Omental fat pad (tissue), 4 donors: ENCODE measurements at places on chromosomes 3 and 15.

GRCh38 chr15:49232236-49232806, 62.3 kb downstream of the GALK2 start:
- DNase-seq = no peak

DNA sequence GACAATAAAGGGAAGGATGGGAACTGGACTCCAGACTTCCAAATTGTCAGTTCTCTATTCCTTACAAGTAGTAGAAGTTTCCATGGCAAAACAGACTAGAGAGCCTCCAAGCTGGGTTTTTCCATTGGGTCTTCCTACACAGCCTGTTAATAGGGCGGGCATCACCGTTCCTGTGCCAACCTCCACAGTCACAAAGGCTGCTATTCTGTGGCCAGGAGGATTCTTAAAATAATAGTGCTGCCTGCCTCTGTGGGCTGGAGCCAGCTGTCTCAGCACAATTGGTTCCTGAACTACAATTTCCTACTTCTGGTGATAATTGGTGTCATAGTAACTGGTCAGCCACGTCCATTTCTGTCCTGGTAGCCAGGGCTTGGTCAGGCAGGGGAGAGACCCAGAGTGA, 38.6 kb downstream of the LYZL4 start:
- no peak for DNase-seq

GRCh38 chr3:14460342-14461005, 58.1 kb downstream of the SLC6A6 start:
- DNase-seq = no peak

- no peak for DNase-seq
These were observed 68.0 kb upstream of the TRPM1 start for GRCh38 chr15:31169558-31169957.

GRCh38 chr3:65995030-65995429, 43.7 kb downstream of the MAGI1 start:
- DNase-seq = no peak

GRCh38 chr15:70083418-70083817, 14.3 kb downstream of the TLE3 start:
- DNase-seq = no peak

DNA sequence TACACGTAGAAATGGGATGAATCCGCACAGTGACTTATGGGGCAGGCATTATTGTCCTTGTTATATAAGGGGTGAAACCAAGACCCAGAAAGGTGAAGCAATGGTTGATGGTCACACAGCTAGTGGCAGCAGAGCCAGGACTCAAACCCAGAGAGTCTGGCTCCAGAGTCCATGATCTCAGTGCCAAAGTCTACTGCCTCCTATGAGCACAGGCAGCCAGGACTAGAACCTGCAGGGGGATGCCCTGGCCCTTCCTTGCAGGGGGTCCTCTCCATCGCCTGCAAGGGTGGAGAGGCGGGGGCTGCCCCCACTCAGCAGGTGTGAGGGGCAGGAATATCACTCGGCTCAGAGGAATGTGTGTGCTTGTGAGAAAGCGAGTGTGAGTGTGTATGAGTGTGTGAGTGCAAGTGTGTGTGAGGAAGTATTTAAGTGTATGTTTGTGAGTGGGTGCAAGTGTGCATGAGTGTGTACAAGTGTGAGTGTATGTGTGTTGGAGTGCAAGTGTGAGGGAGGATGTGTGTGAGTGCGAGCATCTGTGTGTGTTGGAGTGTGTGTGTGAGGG, 44.7 kb downstream of the UMPS start:
- DNase-seq = no peak

DNA sequence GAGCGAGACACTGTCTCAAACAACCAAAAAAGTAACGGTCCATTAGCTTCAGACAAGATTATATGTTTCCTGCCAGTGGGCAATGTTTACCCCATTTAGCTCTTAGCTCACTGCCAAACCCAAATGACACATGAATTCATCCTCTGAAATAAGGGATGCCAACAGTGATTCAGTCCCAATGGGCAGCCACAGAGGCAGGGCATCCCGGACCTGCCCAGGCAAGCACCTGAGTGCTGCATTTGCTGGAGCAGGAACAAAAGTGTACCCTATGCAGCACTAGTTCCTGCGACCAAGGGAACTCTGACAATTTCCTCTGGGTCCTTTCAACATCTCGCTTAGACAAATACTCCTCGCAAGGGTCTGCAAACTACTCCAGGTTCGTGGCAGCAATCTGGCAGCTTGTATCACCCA, 8.0 kb downstream of the IP6K2 start:
- no peak for DNase-seq

GRCh38 chr3:134361162-134361835, 12.9 kb downstream of the AMOTL2 start:
- DNase-seq = no peak

GRCh38 chr3:129389572-129389937, 38.9 kb downstream of the EFCAB12 start:
- no peak for DNase-seq

- no peak for DNase-seq
These were observed 35.3 kb upstream of the GOLGA8A start for GRCh38 chr15:34472947-34473346.

DNA sequence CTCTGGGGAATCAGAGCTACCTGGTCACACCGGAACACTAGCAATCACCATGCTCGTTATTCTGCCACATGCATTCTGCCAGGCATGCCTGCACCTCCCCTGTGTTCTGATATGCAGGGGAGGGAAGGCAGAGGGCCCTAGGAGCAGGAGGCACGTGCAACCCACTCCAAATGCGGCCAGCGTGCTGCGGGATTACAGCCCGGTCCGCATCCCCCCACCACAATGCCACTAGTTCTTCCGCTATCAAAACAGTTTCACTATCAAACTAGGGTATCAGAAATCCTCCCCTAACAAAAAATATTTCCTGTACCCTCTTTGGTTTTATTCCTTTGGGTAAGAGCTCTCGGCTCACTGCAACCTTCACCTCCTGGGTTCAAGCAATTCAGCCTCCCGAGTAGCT, 223.2 kb upstream of the IGF1R start:
- no peak for DNase-seq

GRCh38 chr15:63504979-63505841, 817 bp downstream of the USP3 start:
- no peak for DNase-seq

DNA sequence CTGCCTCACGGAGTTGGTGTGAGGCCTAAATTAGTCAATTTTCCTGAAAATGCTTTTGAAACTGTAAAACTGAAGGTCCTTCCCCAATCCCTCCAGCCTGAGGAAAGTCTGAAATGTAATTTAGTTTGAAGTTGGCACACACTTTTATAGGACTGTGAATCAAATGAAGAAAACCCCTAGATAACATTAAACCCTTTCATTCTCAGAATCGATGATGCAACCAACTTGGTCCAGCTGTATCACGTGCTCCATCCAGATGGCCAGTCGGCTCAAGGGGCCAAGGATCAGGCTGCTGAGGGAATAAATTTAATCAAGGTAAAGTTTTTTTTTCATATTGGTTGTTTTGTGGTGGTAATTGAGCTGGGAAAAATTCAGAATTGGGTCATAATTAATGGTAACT, 11.7 kb downstream of the MRPS22 start:
- no peak for DNase-seq

- DNase-seq = no peak
These were observed 721.9 kb downstream of the OTOL1 start for GRCh38 chr3:162218479-162218878.

GRCh38 chr3:55549177-55549576, 62.1 kb upstream of the WNT5A start:
- DNase-seq = no peak

GRCh38 chr15:88316586-88316985, 60.0 kb upstream of the NTRK3 start:
- no peak for DNase-seq

DNA sequence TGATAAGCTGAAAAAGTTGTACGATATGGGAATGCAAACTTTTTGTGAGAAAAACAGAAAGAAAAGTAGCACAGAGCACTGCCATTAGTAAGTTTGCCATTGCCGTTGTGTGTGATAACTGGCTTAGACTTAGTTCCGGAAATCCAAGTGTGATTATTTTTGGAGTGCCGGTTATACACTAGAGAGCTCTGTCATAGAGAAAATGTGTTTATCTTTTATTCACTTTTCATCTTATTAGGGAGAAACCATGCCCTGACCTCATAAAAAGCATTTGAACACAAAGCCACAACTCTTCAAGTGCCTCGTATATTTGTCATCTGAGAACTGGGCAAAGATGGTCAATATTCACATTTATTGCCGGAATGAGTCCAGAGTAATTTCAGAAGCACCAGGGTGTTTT, 36.1 kb downstream of the CTDSPL start:
- no peak for DNase-seq

- DNase-seq = no peak
These were observed 15.6 kb downstream of the TEX264 start for GRCh38 chr3:51686512-51687215.

DNA sequence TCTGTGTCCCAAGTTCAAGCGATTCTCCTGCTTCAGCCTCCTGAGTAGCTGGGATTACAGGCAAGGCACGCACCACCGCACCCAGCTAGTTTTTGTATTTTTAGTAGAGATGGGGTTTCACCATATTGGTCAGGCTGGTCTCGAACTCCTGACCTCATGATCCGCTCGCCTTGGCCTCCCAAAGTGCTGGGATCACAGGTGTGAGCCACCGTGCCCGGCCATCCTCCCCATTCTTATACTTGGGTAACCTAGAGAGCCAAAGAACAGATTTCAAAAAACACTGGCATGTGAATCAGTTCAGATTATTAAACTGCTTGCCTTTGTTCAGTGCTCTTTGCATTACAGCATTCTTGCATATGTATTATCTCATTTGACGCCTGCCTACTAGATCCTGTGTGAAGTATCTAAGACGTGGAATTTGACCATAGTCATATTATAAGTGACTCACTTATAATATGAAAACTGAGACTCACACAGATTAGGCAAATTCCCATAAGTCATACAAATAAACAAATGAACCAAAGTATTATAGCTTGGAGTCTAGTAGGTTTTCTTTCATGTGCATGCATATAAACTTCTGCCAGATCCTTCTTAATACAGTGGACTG, 123.5 kb downstream of the UNC13C start:
- no peak for DNase-seq

- no peak for DNase-seq
These were observed 248.0 kb downstream of the THSD4 start for GRCh38 chr15:71362987-71363968.

- DNase-seq = no peak
These were observed 50.4 kb downstream of the PDCD6IP start for GRCh38 chr3:33848624-33849347.

GRCh38 chr3:142963516-142964448, at the start of gene PAQR9:
Gene PAQR9, minus strand, starts transcription at chr3:142963674. Its CDS starts 338 bp downstream, at chr3:142963336.
- DNase-seq = no peak

DNA sequence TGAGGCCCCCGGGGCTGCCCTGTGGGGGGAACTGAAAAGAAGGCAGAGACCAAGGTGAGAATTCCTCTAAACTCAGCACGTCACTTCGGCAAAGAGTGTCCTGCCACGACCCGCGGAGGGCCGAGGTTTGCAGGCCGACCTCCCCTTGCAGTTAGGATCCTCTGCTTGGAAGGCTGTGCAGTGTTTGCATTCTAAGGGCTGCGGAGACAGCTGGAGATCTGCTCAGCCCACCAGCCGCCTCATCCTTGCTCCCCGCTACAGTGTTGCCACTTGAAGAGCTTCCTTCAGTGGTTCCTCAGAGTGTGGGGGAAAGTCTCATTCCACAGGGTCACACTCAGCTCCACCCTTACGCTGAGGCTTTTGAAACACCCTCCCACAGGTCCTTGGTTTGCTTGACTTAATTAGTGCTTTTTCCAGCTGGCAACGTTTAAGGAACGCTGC, 10.8 kb downstream of the SLC51A start:
- DNase-seq = no peak

DNA sequence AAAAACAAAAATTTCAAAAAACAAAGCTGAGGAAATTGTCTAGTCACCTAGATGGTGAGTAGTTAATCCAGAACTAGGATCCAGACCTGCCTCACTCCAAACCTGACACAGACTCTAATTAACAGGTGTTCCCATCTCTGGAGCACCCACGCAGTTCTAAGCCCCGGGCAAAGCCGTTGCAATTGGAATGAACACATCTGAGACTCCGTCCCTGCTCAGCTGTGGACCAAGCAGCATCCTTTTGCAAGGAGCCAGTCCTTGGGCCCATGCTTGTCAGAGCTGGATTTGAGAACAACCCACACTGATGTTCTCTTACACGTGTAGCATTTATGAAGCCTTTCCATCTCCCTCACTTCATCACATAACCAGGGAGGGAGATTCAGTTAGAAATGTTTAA, 54.8 kb downstream of the LMCD1 start:
- DNase-seq = no peak

DNA sequence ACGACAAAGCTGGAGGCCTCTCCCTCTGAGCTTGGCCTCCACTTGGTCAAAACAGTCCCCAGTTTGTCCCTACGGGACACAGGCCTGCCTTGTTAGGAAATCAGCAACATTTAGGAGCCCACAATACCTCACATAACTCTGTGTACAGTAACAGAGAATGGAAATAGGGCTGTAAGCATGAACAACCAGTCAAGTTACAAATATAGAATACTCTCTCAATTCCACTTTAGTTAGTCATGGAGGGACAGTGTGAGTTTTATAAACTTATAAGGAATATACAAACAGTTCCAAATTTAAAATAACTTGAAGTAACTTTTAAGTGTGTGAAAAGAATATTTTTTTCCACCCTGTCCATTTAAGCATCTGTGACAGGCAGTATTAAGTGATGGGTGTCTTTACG, 129.4 kb downstream of the PGPEP1L start:
- DNase-seq = no peak

- DNase-seq = no peak
These were observed 67.9 kb upstream of the UNC13C start for GRCh38 chr15:53910236-53910849.

DNA sequence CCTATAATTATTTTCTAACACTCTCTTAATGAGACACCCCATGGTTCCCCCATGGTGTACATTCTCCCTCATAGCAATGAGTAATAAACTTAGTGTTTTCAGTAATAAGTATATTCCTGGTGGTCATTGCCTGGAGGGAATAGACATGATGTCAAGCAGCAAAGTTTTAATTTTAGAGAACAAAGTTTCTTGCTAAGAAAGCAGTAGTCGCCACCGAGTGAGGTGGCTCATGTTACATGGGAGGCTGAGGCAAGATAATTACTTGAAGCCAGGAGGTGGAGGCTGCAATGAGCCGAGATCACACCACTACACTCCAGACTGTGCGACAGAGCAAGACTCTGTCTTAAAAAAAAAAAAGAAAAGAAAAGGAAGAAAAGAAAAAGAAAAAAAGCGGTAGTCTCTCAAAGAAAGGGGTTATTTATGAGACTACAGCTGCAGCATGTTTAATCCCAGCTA, 2.4 kb upstream of the ELP6 start:
- no peak for DNase-seq

- DNase-seq = no peak
These were observed 215.1 kb upstream of the CNTN4 start for GRCh38 chr3:1883534-1883933.

- no peak for DNase-seq
These were observed 1146.6 kb downstream of the ROBO1 start for GRCh38 chr3:78621061-78621716.

DNA sequence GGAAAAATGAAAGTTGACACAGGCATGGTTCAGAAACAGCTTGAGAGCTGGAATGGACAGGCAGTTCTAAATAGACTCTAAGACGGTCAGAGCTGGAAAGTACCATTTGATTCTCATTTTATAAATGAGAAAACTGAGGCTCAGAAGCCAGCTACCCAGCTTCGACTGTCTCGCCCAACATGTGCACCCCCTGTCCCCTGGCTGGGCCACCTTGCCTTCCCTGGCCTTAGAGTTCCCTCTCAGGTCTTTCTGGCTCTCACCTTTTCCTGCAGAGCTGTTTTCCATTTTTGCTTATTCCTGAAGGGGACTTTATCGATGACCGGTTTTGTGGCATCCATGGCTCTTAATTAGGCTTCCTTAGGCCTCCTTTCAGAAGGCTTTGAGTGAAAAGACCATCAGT, 17.3 kb upstream of the DOCK3 start:
- no peak for DNase-seq

GRCh38 chr3:128170866-128171516, 17.7 kb downstream of the EEFSEC start:
- DNase-seq = no peak
